ENCODE measurements at places on chromosomes 5 and 9. TPM values are rescaled to one million over a fixed set of nuclear protein-coding genes. Genes with fewer than 3 reads are reported as not detected.
A peak's percentile ranks its signal among the peaks of the same experiment; 100 is the strongest.

The GFI1B gene
- 0.33 TPM for total RNA-seq

GRCh38 chr9:94779693-94780290 is 53.3 kb downstream of the AOPEP start:
- no peak overlapping the region for H3K4me3 ChIP-seq
- peak overlapping the region; percentile 69 for H3K27ac ChIP-seq
- H3K36me3 ChIP-seq = no peaks in the 10 kb centered on the region

DNA sequence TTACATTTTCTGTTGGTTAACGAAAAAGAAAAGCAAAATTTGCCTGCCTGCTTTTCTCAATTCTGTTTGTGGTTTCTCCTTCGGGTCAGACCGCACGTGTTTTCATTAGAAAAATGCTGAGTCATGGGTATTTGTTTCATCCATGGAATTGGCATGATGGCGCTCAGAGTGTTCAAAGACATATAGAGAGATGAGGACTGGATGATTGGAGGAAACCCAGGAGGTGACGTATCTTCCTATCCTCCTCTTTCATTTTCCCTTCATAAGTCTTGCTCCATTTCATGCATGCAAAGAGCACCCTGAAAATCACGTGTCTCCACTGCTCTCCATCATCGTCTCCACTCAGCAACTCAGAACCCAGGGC is 353.8 kb upstream of the WWC1 start:
- H3K27ac ChIP-seq = peak overlapping the region; percentile 82
- peaks cover 7% of the 10 kb centered on the region for H3K4me1 ChIP-seq
- DNase-seq = no peak
- H3K4me3 ChIP-seq = peak overlapping the region; percentile 60
- no peaks in the 10 kb centered on the region for H3K36me3 ChIP-seq

The PPP1R26 gene
- 20.8 TPM for total RNA-seq

DNA sequence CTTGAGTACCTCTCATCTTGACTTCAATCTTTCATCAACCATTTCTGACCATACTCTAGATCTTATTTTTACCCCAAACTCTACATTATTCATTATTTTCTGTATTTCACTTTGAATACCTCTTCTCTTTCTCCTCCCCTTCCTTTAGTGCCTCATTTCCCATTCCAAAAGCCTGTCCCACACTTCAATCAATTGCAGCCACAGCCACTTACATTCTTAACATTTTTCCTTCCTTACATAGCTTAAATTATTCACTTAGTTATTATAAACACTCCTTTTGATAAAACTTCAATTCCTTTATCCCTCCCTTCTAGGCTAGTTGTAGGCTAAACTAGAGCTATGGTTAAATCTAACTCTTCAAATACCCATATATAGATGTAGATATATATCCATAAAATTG is 344.0 kb downstream of the PRR16 start:
- DNase-seq = no peak
- no peaks in the 10 kb centered on the region for H3K36me3 ChIP-seq
- H3K4me3 ChIP-seq = no peak overlapping the region
- H3K27ac ChIP-seq = no peak overlapping the region

- H3K27me3 ChIP-seq = no peaks in the 10 kb centered on the region
- no peak for DNase-seq
- H3K4me1 ChIP-seq = peaks cover 11% of the 10 kb centered on the region
- H3K27ac ChIP-seq = no peak overlapping the region
These were observed 22.4 kb upstream of the LTC4S start for GRCh38 chr5:179771311-179771895.

DNA sequence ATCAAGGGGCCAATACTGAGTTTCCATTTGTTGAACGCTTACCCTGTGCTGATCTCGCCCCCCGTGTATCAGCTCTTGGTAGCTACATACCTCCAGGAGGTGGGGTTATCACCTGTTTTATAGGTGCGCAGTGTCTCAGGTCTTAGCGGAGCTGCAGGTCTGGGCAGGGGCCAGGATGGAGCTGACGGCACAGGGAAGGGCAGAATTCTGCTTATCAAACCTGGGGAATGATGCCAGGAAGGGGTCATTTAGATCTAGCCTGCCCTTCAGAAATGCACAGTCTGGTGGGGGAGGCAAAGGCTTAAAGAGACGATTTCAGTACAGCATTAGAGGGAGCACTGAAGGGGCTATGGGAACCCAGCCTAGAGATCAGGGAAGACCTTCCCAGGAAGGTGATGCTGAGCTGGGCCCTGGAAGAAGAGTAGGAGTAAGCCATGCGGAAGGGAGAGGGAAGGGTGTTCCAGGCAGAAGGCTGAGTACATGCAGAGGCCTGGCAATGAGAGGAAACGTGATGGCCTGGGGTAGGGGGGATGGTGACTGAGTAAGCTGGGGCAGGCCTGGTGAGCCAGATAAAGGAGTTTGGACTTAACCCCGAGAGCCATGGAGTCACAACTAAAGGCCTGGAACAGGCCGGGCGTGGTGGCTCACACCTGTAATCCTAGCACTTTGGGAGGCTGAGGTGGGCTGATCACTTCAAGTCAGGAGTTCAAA is 31.5 kb downstream of the OLFML2A start:
- H3K27ac ChIP-seq = no peak overlapping the region
- peaks cover 7% of the 10 kb centered on the region for H3K4me1 ChIP-seq
- DNase-seq = no peak
- H3K27me3 ChIP-seq = no peaks in the 10 kb centered on the region
- H3K4me3 ChIP-seq = no peak overlapping the region

DNA sequence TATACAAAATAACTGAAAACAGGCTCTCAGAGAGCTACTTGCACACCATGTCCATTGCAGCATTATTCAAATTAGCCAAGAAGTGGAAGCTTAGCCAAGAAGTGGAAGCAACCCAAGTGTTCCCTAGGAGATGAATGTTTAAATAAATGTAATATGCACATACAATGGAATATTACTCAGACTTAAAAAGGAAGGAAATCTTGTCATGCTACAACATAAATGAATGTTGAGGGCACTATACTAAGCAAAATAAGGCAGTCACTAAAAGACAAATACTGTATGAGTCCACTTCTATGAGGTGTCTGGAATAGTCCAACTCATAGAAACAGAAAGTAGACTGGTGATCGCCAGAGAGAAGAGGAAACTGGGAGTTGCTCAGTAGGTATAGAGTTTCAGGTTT is 438.1 kb downstream of the MAT2B start:
- no peak overlapping the region for H3K27ac ChIP-seq
- no peaks in the 10 kb centered on the region for H3K4me1 ChIP-seq
- H3K27me3 ChIP-seq = no peaks in the 10 kb centered on the region
- H3K4me3 ChIP-seq = no peak overlapping the region

The DMRT2 gene
- total RNA-seq = 0.30 TPM

DNA sequence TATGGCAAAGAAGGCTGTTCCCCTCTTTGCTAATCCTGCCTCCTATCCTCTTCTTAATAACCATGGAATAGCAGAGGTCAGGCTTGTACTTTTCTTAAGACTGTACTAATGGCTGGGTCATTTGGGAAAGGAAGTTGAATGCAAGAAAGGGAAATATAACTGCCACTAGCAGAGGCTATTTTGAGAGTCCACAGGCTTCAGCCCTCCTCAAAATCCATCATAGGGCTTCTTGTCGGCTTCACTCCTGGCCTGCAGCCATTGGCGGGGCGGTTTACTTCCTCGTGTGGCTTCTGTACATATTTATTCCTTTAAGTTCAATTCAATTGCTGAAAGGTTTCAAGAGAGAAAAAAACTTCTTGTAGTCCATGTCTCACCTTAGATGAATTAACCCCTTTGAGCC is 2.8 kb upstream of the PARP8 start:
- DNase-seq = peak; percentile 41
- H3K4me3 ChIP-seq = no peak overlapping the region
- H3K36me3 ChIP-seq = no peaks in the 10 kb centered on the region
- no peaks in the 10 kb centered on the region for H3K27me3 ChIP-seq
- H3K27ac ChIP-seq = no peak overlapping the region

The ACER2 gene
- total RNA-seq = 5.0 TPM

DNA sequence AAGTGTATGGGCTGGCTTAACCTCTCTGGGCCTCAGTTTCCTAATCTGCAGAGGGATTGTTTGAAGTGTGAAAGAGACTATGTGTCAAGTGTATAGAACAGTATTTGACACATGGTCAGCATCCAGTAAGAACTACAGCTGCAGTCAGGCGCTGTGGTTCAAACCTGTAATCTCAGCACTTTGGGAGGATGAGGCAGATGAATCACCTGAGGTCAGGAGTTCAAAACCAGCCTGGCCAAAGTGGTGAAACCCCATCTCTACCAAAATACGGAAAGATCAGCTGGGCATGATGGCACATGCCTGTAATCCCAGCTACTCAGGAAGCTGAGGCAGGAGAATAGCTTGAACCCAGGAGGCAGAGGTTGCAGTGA is 31.9 kb upstream of the STING1 start:
- no peaks in the 10 kb centered on the region for H3K36me3 ChIP-seq
- peaks cover 30% of the 10 kb centered on the region for H3K4me1 ChIP-seq
- no peak for DNase-seq
- H3K27ac ChIP-seq = no peak overlapping the region
- no peaks in the 10 kb centered on the region for H3K27me3 ChIP-seq

- H3K36me3 ChIP-seq = no peaks in the 10 kb centered on the region
- H3K27me3 ChIP-seq = no peaks in the 10 kb centered on the region
- H3K27ac ChIP-seq = peak overlapping the region; percentile 72
- no peak overlapping the region for H3K4me3 ChIP-seq
- peaks cover 18% of the 10 kb centered on the region for H3K4me1 ChIP-seq
- DNase-seq = no peak
These were observed 302.7 kb downstream of the PLK2 start for GRCh38 chr5:58156973-58157701.

Data from heart right ventricle (tissue), 16 donors.